ENCODE measurements at places on chromosomes 16 and 17.

DNA sequence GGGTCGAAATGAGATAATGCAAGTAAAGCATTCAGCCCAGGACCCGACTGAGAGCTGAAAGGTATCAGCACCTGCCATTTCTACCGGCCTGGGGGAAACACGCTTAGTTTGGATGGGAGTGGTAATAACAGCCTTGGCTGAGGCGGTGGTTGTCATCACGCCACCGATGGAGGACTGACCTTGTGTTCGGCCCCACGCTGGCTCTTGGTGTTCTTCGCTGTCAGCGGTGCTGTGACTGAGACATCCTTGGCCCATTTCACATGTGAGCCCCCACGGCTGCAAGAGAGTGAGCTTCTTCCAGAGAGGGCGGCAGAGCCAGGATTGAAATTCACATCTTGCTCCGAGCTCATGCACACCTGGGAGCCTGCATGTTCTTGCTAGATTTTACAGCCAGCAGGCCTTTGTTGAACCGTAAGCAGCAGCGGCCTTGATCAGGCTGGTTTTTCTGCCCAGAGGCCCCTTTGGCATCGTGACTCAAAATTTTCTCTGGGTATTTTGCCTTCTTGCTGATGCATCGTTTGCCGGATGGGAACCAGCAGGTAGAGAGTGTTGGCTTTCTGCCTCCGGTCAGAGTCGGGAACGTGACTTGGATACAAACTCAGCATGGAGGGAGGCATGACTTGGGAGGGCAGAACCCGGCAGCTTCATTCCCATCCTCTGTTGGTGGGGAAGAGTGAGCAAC lies 341.5 kb downstream of the SNX29 start:
- DNase-seq = no peak

GRCh38 chr16:55078699-55079410 lies 148.2 kb downstream of the IRX5 start:
- DNase-seq = no peak

GRCh38 chr16:49283376-49284049 lies 1.9 kb upstream of the CBLN1 start:
- DNase-seq = no peak

DNA sequence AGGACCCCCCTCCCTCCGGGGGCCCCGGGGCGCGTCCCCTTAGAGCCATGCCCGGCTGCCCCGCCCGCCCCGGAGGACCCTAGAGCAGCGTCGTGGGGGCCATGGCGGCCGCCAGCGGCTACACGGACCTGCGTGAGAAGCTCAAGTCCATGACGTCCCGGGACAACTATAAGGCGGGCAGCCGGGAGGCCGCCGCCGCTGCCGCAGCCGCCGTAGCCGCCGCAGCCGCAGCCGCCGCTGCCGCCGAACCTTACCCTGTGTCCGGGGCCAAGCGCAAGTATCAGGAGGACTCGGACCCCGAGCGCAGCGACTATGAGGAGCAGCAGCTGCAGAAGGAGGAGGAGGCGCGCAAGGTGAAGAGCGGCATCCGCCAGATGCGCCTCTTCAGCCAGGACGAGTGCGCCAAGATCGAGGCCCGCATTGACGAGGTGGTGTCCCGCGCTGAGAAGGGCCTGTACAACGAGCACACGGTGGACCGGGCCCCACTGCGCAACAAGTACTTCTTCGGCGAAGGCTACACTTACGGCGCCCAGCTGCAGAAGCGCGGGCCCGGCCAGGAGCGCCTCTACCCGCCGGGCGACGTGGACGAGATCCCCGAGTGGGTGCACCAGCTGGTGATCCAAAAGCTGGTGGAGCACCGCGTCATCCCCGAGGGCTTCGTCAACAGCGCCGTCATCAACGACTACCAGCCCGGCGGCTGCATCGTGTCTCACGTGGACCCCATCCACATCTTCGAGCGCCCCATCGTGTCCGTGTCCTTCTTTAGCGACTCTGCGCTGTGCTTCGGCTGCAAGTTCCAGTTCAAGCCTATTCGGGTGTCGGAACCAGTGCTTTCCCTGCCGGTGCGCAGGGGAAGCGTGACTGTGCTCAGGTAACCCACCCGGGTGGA lies 759 bp downstream of the ALKBH5 start:
- peak; percentile 26 for DNase-seq

GRCh38 chr16:55471448-55472097 lies 7.4 kb upstream of the MMP2 start:
- DNase-seq = no peak

- no peak for DNase-seq
Observed at GRCh38 chr17:77862890-77863813, 95.4 kb upstream of the TNRC6C start.

DNA sequence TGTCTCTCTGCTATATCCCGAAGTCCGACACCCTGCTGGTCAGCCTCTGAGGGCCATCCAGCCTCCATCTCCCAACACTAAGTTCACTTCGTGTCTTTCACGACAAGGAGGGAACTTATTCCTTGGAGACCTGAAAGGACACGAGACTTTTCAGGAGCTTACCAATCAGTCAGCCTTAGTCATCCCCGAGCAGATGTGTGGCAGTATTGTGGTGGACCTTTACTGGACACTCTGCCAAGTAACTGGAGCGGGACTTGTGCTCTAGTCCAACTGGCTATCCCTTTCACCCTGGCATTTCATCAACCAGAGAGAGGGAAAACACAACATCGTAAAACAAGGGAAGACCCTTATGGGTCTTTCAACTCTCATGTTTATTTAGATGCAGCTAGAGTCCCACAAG lies 87.1 kb downstream of the EMP2 start:
- DNase-seq = no peak

GRCh38 chr17:22203208-22203715 lies 510.9 kb downstream of the KCNJ18 start:
- no peak for DNase-seq

DNA sequence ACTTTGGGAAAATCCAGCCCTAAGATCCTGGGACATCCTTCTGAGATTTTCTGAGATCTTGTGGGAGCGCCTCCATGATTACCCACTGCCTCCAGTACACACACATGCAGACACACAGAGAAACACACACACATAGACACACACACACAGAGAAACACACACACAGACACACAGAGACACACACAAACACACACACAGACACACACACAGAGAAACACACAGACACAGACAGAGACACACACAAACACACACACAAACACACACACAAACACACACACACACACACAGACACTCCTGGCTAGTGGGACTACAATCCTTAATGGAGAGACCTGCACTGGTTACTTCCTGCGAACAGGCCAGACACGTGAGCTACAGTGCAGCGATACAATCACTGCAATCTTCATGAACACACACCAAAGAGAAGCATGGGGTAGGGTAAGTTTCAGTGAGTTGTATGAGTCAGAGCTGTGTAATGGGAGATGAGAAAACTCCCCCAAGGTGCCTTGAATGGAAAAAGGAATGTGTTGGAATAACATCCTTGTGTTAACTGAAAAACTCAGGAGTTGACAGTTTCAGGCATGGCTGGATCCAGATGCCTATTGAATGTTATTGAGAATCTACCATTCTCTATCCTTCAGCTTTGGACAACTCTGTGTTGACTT lies 79.5 kb downstream of the SLC6A2 start:
- no peak for DNase-seq

DNA sequence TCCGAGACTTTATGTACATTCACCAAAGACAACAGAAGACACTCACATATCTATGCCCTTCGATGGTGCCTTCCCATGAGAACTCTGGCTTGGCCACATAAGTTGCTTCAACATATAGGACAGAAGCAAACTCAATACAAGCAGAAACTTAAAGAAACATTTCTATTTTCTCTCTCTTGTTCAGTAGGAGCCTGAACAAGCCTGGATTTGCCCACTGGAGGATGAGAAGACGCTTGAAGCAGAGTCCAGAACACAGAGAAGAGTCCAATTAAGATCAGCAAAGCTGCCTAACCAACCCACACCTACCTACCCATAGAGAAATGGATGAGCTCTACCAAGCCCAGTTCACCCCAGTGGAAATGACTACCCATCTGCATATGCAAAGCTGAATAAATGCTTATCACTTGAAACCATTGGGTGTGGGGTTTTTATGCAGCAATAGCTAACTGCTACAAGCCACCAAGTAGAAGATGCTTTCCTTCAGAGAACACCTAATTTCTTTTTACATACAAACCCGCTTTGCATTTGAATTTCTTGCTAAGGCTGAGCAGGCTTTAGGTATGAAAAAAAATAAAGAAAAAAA lies 337.9 kb upstream of the DYNLRB2 start:
- no peak for DNase-seq

- no peak for DNase-seq
Observed at GRCh38 chr17:66177048-66177447, 14.9 kb downstream of the CEP112 start.

GRCh38 chr17:4643676-4644075 lies 2.2 kb upstream of the ALOX15 start:
- DNase-seq = no peak

DNA sequence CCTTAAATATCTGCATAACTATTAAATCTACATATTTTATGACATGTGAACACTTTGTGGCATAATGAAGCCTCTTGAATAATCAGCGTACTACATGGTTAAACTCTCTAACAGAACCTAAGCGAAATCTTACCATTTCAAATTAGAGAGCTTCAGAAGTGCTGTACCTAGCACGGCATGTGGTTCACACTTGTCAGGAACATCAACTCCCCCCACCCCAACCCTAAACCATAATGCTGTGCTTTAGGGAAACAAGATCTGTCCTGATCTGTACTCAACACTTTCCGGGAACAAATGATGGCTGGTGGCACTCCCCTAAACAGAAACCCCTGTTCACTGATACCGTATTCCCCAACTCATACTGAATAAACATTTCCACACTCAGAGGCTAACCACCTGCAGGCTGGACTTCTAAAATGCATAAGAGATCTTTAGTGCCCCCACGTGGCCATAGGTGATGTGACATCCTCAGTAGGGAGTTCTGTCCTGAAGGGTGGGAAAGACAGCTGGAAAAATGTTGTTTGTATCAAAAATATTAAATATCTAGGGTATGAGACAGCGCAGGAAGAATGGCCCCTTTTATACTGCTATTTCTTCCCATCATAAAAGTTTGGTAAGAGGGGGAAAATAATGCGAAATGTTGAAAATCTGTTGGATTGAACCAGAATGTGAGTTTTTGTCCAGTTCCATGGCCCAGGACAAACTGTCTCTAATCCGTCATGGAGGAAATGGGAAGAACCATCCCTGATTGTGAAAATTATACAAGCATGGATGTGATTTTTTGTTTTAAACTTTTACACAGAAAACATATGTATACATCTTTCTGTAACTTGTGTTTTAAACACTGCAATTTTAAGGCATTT lies 88.6 kb downstream of the USP31 start:
- DNase-seq = peak; percentile 71

GRCh38 chr16:30761427-30761927 lies 385 bp downstream of the CFAP119 start:
- DNase-seq = no peak

- DNase-seq = no peak
Observed at GRCh38 chr17:18191236-18191667, 7.6 kb downstream of the ALKBH5 start.

- DNase-seq = no peak
Observed at GRCh38 chr16:12133729-12134128, 157.2 kb downstream of the SNX29 start.

DNA sequence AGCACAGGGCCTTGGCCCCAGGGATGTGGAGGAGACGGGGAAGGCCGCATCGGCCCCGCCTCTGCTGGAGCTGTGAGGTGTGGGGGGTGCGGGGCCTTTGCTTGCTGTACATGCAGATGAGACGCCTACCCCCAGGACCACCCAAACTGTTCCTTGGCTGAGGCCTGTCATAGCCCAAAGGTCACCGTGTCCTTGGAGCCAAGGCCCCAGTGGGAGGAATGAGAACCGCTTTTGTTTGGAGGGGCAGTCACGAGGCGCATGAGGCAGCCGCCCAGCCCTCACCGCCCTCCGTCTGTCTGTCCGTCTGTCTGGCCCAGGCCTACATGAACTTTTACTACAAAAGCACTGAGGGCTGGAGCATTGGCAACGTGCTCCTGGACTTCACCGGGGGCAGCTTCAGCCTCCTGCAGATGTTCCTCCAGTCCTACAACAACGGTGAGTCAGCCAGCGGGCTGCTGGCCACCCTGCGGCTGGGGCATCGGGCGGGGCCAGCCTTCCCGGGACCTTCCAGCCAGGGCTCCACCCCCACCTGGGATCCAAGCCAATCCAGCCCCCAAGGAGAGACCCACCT lies 8.8 kb downstream of the TAX1BP3 start:
- DNase-seq = no peak

DNA sequence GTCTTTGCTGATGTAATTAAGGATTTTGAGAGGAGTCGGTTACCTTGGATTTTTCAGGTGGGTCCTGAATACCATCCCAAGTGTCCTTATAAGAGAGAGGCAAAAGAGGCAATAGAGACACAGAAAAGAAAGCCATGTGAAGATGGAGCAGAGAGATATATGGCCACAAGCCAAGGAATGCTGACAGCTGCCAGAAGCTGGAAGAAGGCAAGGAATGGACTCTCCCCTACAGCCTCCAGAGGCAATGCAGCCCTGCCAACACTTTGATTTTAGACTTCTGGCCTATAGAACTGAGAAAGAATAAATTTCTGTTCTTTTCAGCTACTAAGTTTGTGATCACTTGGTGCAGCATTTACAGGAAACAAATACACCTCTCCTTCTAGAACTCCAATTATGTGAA lies 8.2 kb upstream of the RNFT1 start:
- no peak for DNase-seq

DNA sequence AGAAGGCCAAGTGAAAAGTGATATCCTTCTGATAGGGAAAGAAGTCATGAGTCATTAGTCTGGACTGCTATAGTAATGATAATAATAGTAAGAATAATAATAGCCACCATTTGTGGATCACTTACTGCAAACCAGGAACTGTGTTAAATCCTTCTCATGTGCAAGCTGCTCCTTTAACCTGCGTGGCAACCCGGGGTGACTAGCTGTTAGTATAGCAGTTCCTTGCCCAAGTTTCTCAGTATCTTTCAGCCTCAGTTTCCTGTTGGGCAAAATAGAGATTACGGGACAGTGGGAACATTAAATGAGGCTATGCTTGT lies 129.5 kb downstream of the CDH13 start:
- no peak for DNase-seq

DNA sequence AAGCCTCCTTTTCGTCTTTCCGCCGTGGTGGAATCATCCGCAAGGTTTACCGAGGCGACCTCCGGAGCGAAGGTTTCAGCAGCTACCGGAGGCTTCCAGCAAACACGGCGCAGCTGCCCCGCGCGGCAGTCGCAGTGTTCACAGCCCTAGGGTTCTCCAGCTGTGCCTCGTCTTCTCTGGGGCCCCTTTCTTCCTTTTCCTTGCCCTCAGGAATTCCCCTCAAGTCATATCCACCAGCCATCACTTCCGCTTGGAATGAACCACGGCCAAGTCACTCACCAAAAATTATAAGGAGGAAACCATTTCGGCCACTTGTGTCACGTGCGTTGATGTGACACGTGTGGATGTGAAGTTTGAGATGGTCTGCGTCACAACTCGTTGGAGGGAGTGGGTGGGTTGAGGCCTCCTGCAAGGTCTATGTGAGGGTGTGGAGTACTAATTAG lies 636 bp upstream of the ERN1 start:
- peak; percentile 60 for DNase-seq

All from left kidney (tissue), 8 donors.